Activated B cell treated with CpG ODN at 0.5 μM for 24 hours (primary cell): ENCODE measurements at places on chromosomes 5 and 9. TPM values are rescaled to one million over a fixed set of nuclear protein-coding genes. Genes with fewer than 3 reads are reported as not detected.

PCDHGA7 gene
- total RNA-seq, result 1.3 and 1.6 TPM in 2 replicates

XRCC4 gene
- total RNA-seq, result 8.1 and 8.5 TPM in 2 replicates

DNA sequence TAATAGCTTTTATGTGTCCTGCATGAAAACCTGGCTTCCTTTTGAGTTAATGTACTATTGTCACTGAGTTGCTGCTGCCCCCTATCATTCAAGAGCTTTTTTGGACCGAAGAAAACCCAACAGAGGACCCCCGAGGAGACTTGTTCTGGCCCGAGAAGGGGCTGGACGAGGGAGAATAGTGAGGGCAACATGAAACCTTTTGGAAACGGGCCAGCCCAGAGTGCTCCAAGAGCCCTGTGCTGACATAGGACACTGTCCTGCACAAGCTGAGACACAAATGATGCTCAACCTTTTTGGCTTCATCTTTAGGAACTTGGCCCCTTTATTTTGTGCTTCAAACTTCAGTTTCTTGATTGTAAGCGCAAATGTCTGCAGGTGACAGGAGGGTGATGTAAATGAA, 4.0 kb upstream of the GADD45G start:
- no peak overlapping the region for H3K4me3 ChIP-seq
- peaks cover 6% of the 10 kb centered on the region for H3K27me3 ChIP-seq
- no peak overlapping the region for H3K27ac ChIP-seq
- H3K36me3 ChIP-seq, result no peaks in the 10 kb centered on the region
- peaks cover 23% of the 10 kb centered on the region for H3K4me1 ChIP-seq
- DNase-seq, result no peak

GRCh38 chr5:9362600-9362999, 183.3 kb downstream of the SEMA5A start:
- no peaks in the 10 kb centered on the region for H3K4me1 ChIP-seq
- no peak for DNase-seq
- no peaks in the 10 kb centered on the region for H3K27me3 ChIP-seq
- H3K4me3 ChIP-seq, result no peak overlapping the region

DNA sequence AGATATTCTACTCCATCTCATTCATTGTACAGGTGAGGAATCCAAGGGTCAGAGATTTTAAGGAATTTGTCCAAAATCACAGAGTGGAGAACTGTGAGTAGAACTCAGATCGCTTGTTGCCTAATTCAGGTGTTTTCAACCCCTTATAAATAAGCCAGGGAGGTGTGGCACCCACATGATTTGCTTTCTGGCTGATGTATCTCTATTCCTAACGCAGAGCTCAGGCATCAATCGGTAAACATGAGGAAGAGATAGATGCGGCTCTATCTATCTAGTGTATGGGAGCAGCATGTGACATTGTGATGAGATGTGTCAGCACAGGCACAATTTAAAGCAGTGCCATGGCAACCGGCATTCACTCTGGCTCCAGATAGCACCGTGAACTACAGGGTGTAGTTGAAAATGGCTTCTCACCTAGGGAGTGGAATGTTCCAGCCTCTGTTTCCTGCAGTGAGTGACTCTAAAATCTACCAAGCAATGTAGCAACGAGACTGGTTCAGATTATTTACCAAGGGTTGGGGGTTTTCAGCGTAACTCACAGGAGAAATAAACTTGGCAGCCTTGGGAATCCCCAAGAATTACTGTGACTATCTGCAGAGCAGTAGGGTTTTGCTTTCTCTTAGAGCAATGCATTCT, 53.4 kb upstream of the SUB1 start:
- DNase-seq, result no peak
- no peaks in the 10 kb centered on the region for H3K36me3 ChIP-seq
- H3K4me3 ChIP-seq, result peak overlapping the region; percentile 80
- no peaks in the 10 kb centered on the region for H3K27me3 ChIP-seq

FCN2 gene
- total RNA-seq, result not detected in 2 replicates

SLC34A1 gene
- not detected in 2 replicates for total RNA-seq

DNA sequence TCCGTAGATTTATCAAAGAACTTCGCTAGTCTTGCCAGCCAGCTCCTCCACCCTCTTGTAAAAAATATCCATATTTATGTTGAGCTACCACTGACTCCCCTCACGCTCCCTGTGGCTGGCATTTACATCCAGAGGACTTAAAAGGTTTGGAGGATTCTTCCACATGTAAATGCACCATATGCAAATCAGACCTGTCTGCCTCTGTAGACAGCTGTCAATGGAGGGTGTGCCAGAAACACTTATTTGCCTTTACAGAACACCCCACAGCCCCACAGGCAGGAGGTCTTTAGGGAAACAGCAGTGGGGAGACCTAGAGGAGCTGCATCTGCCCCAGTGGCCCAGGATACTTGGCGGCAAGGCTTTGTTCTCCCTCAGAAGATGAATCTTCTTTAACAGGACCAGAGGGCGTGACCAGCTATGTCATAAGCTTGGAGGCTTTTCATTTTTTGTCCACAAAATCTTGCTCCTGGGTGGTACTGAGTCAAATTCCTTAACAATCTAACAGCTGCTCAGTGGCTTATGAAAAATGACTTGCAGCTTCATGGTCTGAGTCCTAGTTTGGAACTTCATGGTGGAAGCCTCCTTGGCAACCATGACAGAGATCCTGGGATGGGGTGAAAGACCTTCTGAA, 535.8 kb downstream of the EBF1 start:
- H3K36me3 ChIP-seq, result no peaks in the 10 kb centered on the region
- no peak for DNase-seq
- H3K27me3 ChIP-seq, result no peaks in the 10 kb centered on the region
- H3K27ac ChIP-seq, result no peak overlapping the region

GRCh38 chr5:116152169-116152568, 67.3 kb downstream of the COMMD10 start:
- peaks cover 13% of the 10 kb centered on the region for H3K4me1 ChIP-seq
- H3K27me3 ChIP-seq, result no peaks in the 10 kb centered on the region
- DNase-seq, result no peak

LEAP2 gene
- total RNA-seq, result 2.5 and 3.3 TPM in 2 replicates

DNA sequence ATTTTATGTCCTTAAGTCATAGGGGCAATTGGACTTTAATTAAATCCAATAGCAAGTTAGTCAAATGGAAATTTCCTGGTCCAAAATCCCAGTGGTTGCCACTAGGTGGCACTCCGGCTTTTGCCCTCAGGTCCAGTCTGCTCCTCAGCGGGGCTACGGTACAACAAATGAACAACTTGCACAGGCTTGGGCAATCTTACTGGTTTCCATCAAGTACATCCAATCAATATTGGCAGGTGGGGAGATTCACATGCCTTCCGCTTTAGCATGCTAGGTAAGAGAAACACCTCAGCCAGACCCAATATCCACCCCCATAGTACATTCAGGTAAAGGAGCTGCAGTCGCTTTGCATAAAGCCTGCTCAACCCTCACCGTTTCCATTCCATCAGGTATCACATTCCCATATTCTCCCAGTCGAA, 6.3 kb upstream of the MXD3 start:
- no peak overlapping the region for H3K4me3 ChIP-seq
- no peak overlapping the region for H3K27ac ChIP-seq
- peak; percentile 48 for DNase-seq
- no peaks in the 10 kb centered on the region for H3K27me3 ChIP-seq
- H3K36me3 ChIP-seq, result peaks cover 2% of the 10 kb centered on the region

OLFML2A gene
- 0.73 and 0.78 TPM in 2 replicates for total RNA-seq

MEF2C gene
- 348 and 359 TPM in 2 replicates for total RNA-seq

PTGS1 gene
- total RNA-seq, result 8.9 and 9.4 TPM in 2 replicates

- no peaks in the 10 kb centered on the region for H3K36me3 ChIP-seq
- H3K27ac ChIP-seq, result no peak overlapping the region
- no peaks in the 10 kb centered on the region for H3K27me3 ChIP-seq
- H3K4me3 ChIP-seq, result no peak overlapping the region
- no peak for DNase-seq
These were observed 114.5 kb downstream of the GNA14 start for GRCh38 chr9:77533671-77534070.

DNA sequence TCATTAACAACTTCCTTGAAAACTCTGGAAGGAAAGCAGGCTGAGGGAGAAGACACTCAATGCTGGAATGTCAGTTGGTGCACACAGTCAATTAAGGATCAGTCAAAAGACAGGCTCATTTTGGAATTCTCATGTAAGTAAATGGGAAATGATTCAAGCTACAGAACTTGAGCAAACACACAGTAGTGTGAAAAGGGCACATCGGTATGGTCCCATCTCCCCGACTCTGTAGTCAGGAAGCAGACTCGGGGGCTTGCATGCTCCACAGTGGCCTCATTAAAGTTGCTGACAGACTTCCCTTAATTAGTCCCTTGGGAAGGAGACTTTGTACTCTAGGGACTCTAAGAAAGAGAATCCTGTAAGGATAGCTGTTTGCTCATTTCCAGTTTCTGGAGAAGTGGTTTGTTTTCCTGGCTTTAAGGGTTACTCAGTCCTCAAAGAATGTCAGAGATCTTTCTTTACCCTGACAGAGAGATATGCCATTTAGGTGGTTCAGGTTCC, 339.2 kb downstream of the ADAMTS6 start:
- peaks cover 7% of the 10 kb centered on the region for H3K4me1 ChIP-seq
- H3K27me3 ChIP-seq, result no peaks in the 10 kb centered on the region
- no peak overlapping the region for H3K27ac ChIP-seq

GRCh38 chr5:154802050-154802449, 46.9 kb downstream of the LARP1 start:
- H3K4me3 ChIP-seq, result no peak overlapping the region
- DNase-seq, result no peak
- H3K27ac ChIP-seq, result no peak overlapping the region
- no peaks in the 10 kb centered on the region for H3K4me1 ChIP-seq
- H3K27me3 ChIP-seq, result no peaks in the 10 kb centered on the region
